Mucosa of gallbladder (tissue), 1 donor: ENCODE measurements at places on chromosomes 7 and 10. TPM values are rescaled to one million over a fixed set of nuclear protein-coding genes. Genes with fewer than 3 reads are reported as not detected.

- no peak for DNase-seq
These were observed 510 bp downstream of the ZSWIM8 start for GRCh38 chr10:73785721-73786511.

- DNase-seq = no peak
These were observed 377.8 kb downstream of the SFMBT2 start for GRCh38 chr10:7033031-7033430.

GRCh38 chr10:117462424-117462792 is 80.1 kb upstream of the EMX2 start:
- no peak for DNase-seq

GRCh38 chr10:23141995-23142394 is 46.6 kb downstream of the MSRB2 start:
- no peak for DNase-seq

DNA sequence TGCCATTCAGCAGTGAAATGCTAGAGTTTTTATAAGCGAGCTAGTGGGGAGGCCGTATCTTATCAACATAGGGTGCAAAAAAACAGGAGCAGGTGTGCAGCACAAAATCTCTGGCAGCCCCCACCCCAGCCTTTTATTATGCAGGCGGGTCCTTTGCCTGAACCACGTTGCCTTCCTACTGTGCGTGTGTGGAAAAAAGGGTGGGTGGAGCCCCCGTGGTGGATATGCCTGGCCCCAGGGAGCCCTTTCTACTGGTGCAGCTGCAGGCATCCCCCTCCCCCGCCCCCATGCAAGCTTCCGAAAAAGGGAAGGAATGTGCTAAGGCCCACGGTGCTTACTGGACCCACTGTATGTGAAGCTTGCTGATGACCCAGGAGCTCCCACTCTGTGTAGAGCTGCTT is 175.9 kb downstream of the USP6NL start:
- no peak for DNase-seq

DNA sequence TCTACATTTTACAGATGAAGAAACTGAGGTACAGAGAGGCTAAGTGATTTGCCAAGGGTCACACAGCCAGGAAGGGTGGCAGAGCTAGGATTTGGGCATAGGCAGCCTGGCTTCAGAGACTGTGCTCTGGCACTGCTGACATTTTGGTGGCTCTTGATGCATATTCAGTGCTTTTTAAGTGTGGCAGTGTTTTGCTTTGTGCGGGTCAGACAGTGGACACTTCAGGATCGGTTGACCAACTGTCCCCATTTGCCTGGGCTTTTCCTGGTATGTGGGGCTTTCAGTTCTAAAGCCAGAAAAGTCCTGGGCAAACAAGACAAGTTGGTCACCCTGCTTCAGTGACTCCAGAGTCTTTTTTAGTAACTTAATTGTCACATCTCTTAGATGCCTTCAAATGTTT is 35.0 kb downstream of the SUFU start:
- DNase-seq = no peak

GRCh38 chr7:50988465-50988864 is 205.8 kb upstream of the GRB10 start:
- no peak for DNase-seq

DNA sequence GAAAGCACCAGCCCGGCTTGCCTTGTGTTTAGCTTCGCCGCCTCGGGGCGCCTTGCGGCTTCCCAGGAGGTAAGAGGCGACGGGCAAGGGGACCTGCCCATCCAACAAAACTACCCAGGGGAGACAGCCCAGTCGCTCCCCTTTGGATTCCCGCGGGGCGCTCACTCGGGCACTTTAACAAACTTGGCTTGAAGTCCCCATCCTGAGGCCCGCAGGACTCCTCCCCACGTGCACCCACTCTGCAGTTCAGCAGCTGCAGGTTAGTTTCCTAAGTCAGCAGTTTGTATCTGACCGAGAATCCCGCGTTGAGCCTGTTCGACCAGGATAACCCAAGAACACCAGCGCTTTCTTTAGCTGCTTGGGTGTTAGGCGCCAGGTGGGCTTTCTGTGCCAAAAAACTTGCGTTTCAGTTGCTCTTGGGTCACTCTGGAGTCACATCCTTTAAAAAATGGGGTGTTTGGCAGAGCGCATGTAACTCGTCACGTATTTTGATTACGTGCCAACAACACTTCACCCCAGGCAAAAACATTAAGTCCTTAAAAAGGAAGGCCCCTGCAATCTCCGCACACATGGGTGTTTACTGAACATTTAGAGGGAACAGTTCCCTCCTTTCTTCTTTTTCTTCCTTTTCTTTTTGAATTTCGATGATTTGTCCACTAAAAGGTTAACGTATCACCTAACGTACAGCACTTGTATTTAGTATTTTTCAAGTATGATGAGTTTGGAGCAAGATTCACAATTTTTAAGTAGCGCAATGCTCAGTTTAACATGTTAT is 876 bp downstream of the DNAH11 start:
- DNase-seq = no peak

DNA sequence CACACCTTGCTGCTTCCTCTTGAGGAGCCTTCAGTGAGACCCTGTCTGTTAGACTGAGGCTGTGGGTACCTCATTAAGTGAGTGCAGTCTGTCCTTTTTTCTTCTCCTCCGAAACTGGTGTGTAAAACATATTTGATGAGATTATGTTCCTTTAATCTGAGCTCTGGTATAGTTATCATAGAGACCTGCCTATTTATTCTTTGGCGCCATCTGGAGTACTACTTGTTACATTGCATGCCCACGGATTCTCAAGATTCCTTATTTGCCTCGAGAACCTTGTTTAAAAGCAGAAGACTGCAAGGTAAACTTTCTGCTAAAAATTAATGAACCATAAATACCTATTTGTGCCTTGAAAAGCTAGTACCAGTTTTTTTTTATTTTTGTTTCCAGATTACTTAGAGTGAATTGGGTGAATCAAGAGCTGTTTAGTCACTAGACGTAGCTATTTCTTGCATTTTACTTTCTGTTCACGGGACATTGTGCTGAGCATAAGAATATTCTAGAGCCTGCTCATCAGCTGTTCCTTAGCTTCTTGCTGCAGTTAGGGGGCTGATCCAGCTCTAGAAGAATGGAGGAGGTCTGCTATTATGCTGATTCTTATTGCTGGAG is 16.9 kb upstream of the STMP1 start:
- no peak for DNase-seq

DNA sequence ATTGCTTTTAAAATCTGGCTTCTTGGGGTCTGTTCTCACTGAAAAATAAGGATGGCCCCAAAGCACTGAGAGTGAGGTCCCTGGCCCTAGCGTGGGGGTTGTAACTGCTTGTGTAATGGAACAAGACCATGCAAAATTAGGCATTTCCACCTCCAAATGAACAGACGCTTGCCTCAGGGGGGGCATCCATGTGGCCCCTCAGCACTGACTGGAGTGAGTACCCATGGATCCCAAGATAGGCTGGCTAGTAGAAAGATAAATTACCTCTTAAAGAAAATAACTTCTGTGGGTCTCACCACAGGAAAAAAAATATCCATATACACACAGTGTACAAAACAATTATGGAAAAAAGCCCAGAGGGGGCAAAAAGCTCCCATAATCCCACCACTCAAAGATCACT is 15.2 kb upstream of the CPA1 start:
- DNase-seq = no peak

DNA sequence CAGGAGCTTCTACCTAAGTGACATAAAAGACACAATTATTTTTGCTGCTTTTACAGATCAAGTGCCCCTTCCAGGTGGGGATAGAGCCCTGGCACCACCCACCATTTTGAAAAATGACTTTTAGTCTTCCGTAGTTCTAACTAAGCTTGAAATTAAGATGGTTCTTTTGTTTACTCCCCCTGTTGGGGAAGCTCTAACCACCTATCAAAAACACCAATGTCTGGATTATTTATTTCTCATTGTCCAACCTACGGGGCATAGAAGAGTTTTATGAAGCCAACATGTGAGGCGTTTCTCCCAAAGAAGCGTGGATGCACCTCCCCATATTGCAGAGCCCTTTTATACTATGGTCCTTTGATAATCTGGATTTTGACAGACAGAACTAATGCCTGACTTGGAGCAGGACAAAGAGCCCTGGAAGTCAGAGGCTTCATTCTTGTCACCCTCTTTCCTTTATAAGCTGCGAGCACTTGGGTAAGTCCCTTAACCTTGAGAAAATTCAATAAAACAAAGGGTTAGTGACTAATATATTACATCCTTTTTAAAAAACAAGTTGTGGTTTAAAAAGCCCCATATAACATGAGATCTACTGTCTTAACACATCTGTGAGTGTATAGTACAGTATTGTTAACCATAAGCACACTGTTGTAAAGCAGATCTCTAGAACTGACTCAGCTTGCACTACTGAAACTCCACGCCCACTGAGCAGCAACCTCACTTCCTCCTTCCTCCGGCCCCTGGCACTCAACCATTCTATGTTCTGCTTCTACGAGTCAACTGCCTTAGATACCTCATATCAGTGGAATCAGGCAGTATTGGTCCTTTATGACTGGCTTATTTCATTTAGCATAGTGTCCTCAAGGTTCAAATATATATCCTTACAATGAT is 67.5 kb downstream of the ATXN7L1 start:
- DNase-seq = no peak

- DNase-seq = no peak
These were observed 82.9 kb upstream of the PDLIM1 start for GRCh38 chr10:95373660-95374059.

DNA sequence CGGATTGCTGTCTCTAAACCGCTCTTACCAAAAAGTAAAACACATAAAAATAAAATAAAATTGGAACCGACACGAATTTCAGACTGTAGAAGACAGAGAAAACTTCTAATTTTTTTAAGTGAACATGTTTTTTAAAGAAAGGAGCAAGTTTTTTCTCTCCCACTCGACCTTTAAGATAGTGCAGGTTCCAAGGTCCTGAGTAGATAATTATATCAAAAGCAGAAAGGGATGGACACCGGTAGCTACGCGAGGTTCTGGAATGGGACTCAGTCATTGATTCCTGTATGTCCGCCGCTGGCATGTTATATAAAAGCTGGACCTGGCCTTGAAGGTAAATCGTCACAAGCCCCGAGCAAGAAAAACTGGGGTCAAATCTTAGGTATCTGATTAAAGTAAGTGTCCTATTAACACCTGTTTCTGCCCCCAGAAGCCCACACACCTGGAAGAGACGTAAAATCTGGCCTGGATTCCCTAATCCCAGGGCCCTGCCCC is 462 bp upstream of the CISD1 start:
- DNase-seq = no peak

DNA sequence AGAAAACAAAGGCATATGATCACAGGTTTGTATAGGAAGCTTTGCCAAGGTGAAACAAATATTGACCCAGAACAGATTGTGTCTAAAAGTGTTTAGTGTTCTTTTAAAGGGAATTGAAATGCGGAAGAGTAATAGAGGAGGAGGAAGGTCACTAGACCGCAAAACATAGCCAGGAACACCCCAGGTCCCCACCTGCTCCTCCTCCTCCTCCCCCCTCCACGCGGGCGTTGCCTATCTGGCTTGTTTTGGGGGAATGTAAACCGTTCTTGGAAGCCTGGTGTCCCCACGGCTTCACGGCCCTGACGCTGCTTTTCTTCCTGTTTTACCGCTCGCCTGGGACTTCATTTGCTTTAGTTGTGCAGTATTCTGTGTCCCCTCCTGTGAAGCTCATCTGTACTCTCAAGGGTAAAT is 81.0 kb upstream of the PFKP start:
- DNase-seq = peak; percentile 16

GRCh38 chr10:87868277-87868676 is 4.9 kb downstream of the PTEN start:
- no peak for DNase-seq

- no peak for DNase-seq
These were observed 263.1 kb upstream of the PITRM1 start for GRCh38 chr10:3435671-3436070.

- no peak for DNase-seq
These were observed 80.7 kb downstream of the GCC1 start for GRCh38 chr7:127504715-127505114.

- DNase-seq = no peak
These were observed 96.3 kb downstream of the LSM5 start for GRCh38 chr7:32393861-32394260.

- DNase-seq = no peak
These were observed 338.3 kb downstream of the CXCL12 start for GRCh38 chr10:44046605-44047004.

DNA sequence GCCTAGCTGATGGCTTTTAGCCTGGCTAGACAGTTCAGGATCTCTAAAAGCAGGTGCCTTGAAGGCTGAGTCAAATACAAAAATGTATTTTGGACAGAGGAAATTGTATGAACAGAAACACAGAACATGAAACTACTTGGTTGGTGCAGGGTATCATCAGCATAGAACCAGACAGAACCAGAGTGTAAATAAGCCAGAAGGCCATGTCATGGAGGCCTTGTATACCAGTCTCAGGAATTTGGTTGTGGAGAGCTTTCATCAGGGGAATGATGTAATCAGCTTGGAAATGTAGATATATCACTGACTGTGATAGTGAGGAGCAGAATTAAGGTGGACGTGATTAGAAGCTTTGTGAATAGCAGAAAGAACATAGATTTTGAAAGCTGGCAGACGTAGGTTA is 82.9 kb downstream of the CFTR start:
- DNase-seq = no peak

DNA sequence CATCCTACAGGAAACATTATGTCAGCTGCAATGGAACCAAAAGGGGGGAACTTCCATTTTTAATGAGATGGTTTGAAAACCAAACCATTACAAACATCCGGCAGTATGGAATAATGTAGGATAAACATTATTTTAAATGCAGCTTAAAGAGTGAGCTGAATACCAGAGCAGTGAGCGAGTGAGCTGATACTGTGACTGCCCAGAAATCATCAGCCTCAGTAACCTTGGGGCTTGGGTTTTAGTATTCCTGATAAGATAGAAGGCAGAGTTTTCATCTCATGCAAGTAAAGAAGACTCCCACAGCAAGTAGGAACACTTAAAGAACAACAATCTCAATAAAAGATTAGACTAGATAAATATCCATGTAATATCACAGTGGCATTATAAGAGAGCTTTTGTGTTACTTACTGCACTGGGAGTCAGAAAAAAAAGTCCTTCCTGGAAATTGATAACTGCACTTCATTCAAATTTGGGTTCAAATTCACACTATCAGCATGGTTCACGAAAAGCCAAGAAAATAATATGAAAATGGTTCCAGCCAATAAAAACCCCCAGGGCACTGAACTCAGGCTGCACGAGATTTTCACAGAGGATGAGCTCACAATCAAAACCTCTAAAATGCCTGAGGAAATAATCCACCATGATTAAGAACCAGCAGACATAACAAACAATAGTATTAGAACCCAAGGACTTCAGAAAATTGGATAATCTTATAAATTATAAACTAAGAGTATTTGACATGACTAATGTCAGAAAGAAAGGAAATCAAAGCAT is 115.7 kb downstream of the MTPAP start:
- DNase-seq = no peak

- DNase-seq = no peak
These were observed 1.3 kb downstream of the CUL1 start for GRCh38 chr7:148699782-148700629.

- no peak for DNase-seq
These were observed 94.7 kb downstream of the HDAC9 start for GRCh38 chr7:18590241-18590640.

GRCh38 chr7:70527520-70528115 is 604.3 kb upstream of the GALNT17 start:
- DNase-seq = no peak

Gene HMX2
- 0.69 TPM for total RNA-seq

Gene MAGI2
- total RNA-seq = 10.6 TPM

Gene TSPAN12
- 65.8 TPM for total RNA-seq

Gene AKR1C8
- not detected for total RNA-seq
